Stimulated activated memory B cell treated with anti-CD40 and anti-IgM and Interleukin-4, amounts not matched to agents 10 μg/mL and 1 μg/mL and 100 μg/mL, for 72 hours (primary cell): ENCODE measurements at places on chromosomes 12 and 14.

- ATAC-seq = peak; percentile 44
Observed at GRCh38 chr12:93448796-93449195, 7.0 kb upstream of the UBE2N start.

GRCh38 chr14:103393676-103394626, 8.7 kb downstream of the MARK3 start:
- no peak for ATAC-seq

DNA sequence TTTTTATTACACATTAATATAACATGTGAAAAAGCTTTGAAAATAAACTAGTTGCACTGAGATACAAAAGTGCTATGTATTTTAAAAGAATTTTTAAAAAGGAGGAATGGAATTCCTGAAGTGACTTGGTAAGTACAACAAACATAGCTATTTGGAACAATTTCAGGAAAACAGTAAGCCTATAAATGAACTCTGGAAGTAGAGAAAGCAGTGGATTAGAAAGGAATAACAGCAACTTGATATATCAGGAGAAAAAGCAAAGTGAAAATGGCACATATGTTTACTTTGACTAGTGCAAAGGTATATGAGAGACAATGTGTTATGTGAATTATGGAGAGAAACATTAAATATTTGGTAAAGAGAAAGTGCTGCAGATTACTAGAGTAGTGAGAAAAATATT, 811.7 kb downstream of the C12orf50 start:
- no peak for ATAC-seq

- ATAC-seq = no peak
Observed at GRCh38 chr12:92628476-92628875, 74.3 kb upstream of the PLEKHG7 start.

DNA sequence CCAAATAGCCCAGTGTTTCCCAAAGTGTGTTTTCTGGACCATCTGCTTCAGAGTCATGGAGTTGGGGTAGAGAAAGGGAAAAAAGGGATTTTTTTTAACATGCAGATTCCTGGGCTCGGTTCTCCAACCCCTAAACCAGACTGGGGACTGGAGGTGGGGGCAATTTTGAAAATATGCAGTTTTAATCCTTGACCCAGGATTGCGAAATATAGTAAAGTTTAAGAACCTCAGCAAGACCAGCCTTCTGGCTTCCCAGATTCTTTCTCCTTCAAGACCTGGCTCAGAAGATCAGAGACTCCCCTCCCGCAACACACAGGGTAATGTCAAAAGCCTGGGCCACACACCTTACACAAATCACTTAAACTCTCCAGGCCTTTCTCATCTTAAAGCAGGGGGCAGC, 150.1 kb downstream of the PAH start:
- no peak for ATAC-seq

DNA sequence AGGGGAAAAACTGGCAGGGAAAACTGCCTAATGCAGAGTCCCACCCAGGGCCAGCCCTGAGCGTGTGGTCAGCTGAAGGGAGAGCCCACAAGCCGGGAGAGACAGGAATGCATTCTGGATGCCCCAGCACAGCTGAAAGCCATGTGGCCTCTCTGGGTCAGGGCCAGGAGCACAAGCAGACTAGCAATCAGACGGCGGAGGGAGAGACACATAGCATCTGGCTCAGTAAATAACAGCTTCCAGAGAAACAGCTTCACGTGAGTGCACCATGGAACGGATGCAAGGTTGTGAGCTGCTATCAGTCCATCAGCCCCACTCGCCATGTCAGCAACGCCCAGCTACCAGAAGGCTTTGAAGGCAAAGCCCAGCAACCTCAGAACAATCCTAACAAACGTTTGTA, 28.2 kb upstream of the TMEM106C start:
- no peak for ATAC-seq

- ATAC-seq = no peak
Observed at GRCh38 chr12:117686911-117687377, 281.8 kb downstream of the KSR2 start.

DNA sequence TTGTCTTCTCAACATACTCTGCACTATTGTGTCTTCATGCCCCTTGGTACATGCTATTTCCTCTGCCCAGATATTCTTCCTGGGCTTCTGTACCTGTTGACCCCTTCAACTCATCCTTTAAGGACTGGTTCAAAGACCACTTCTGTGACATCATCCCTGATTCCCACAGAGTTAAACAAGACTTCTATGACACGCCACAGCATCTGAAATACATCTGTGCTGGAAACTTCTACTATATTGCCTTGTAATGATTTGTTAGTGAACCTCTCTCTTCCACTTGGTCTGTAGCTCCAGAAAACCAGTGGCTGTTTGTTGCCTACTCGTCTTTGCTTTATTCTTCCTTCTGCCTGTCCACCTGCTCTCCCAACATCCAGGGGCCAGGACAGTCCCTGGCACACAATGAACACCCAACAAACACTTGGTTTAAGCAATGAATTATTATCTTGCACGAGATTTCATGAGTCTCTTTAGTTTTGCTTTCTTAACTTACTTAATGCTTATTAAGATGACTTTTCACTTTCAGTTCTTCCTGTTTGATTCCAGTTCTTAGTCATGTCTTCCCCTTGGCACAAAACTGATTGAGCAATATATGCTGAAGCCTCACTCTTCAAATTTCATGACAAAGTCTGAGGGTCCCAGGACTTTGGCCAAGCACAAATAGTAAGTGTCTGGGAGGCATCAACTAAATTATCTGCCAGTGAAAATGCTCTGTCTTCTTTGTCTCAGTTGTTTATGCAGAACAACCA, 485.9 kb downstream of the APAF1 start:
- no peak for ATAC-seq

DNA sequence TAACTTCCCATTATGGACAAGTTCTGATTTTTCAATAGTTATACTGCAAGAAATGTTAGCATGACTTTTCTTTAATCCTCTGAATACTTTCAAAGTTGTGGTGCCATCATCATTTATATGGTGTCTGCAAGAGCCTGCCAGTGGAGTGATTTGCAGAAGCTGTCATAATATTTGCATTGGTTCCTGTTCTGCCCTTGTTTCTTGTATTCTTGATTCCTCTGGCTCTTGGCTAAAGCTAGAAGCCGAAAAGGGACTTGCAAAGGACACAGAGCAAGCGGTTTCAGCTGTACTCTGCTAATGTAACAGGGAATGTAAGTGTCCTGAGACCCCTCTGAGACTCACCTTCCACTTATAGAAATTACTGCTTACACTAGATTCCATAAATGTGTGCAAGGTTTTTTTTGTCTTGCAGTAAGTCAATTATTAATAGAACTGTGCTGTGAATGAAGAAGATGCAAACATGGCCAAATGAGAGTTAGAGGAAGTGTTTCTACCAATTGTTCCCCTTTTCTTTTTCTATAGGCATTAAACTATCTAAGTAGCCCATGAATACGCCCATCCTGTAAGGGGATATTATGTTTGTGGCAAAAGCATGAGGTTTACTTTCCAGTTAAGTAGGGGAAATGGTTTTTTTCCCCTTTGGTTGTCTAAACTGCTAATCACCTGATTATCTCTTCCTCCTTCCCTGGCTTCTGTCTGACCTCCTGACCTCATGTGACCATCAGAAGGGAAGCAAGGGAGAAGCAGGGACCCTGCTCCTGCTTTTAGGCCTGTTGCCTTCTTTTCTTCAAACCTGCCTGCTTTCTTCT, 5.3 kb downstream of the DYRK4 start:
- peak; percentile 90 for ATAC-seq

GRCh38 chr14:68442828-68443629, 349.8 kb downstream of the ZFP36L1 start:
- ATAC-seq = no peak

DNA sequence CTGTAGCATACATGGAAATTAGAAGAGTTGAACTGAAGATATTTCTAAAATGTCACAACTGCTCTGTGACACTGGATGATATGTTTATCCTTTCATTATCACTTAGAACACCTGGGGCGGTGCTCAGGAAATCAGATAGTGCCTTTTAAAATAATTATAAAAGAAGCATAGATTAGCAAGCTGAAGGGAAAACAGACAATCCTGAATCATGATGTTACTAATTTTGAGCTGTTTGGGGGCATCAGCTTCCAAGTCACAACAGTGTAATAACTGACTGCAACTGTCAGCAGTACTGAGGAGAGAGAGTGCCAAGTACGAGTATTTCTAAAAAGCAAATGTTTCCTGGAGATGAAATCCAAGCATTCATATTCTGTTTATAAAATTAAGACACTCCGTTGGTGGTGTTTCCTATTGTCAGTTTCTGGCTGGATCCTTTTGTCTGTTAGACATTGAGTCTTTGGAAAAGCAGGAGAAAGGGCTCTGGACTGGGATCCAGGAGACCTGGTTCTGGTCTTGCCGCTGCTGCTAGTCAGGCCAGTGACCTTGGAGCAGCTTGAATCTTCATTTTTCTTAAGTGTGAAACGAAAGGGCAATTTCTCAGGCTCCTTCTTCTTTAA, 380.1 kb downstream of the EGLN3 start:
- no peak for ATAC-seq

GRCh38 chr12:75870878-75871277, 160.7 kb downstream of the PHLDA1 start:
- no peak for ATAC-seq

GRCh38 chr12:65171073-65171472, 1.7 kb downstream of the LEMD3 start:
- ATAC-seq = no peak

GRCh38 chr12:66142826-66143225, 12.3 kb upstream of the LLPH start:
- ATAC-seq = no peak

- no peak for ATAC-seq
Observed at GRCh38 chr14:61196034-61196433, 85.1 kb downstream of the TMEM30B start.
